Left renal pelvis (tissue), 4 donors: ENCODE measurements at places on chromosomes 6 and 20.

GRCh38 chr20:53642196-53643030 lies 48.8 kb upstream of the ZNF217 start:
- no peak for DNase-seq

- no peak for DNase-seq
Measured at GRCh38 chr6:119200512-119201175, 122.2 kb upstream of the FAM184A start.

GRCh38 chr6:105757512-105758200 lies 328.5 kb upstream of the PRDM1 start:
- no peak for DNase-seq

- no peak for DNase-seq
Measured at GRCh38 chr6:157893238-157893637, 70.2 kb downstream of the SNX9 start.

DNA sequence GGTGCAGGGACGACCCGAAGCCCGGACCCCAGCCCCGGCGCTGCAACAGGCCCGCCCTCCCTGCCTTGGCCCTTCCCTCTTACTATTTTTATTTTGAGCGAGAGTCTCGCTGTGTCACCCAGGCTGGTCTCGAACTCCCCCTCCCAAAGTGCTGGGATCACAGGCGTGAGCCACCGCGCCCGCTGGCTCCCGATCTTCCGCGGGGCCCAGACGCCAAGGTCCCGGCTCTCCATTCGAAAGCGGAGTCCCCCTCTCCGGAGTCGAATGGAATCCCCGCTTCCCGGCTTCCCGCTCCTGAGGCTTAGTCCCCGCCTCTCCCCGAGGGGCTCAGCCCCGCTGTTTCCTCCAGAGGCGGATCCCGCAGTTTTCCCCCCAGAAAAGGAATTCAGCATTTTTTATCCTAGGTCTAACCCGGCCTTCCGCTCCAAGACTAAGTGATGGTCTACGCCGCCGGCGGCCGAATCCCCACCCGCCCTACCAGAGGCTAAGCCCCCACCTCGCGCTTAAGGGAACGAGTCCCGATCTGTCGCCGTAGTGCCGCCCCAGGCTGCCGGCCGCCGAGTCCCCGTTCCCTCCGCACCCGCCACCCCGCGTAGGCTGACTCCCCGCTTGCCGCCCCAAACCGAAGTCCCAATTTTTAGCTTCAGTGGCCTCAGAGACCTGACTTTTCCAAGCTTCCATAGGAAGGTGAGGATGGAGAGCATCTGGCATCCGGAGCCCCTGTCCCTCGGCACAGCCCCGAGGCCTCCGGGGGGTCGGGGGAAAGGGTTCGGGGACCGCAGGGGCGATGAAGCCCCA lies 11.5 kb upstream of the TMC2 start:
- no peak for DNase-seq

- no peak for DNase-seq
Measured at GRCh38 chr6:57224769-57225515, 2.8 kb upstream of the RAB23 start.

- no peak for DNase-seq
Measured at GRCh38 chr6:98832284-98833056, 1.9 kb upstream of the POU3F2 start.

DNA sequence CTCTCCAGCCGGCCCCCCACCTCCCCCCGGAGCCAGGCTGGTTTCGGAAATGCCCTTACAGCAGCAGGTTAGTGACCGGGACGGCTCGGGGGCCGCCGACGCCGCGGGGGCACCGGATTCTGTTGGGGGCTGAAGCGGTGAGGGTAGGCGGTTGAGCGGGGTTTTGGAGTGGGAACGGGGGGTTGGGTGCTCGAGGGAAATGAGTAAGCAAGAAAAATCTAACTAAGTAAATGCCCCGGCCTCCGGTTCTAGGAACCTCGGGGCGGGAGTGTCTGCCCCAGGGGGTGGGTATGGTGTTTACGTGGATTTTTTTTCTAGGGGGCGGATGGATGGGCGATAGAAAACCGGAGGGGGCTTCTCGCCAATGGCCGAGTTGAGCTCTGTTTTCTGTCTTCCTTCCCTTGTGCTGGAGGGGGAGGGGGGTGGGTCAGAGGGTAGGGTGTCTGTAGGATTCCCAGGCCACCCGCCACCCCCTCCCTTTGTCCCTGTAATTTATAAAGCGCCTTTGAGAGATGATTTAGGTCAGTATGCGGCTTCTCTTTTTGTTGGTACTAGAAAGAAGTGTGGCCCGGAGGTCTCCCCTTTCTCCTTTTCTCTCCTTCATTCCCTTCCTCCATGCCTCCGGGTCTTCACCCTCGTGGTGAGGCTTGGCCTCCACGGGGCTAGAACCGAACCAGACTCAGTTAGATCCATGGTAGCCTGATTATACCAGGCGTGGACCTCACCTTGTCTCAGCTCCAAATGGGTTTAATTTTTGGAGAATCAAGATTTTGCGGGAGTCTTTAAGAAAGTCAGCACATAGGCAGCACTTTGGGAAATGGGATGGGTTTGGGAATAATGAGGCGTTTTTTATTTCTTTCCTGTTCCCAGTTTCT lies 2.3 kb downstream of the E2F3 start:
- DNase-seq = no peak

DNA sequence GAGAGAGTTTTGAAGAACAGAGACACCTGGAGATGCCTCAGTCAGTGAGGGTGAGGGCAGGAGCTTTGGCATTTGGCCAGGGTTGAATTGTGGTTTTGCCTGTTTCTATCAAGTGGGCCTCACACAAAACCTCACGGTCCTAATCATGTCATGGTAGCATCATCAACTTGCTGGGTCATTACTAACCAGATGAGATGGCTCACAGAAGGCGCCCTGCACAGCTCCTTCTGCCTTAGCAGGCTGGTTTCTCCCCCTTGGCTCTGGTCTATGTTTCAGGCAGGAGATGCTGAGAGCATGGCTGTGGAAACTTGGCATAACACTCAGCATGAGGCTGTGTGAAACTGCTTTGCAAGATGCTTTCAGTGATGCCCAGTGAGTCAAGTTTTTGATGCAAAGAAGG lies 99.3 kb downstream of the LRRC1 start:
- DNase-seq = no peak
